ENCODE measurements at places on chromosomes 5 and 9.
A peak's percentile ranks its signal among the peaks of the same experiment; 100 is the strongest.

DNA sequence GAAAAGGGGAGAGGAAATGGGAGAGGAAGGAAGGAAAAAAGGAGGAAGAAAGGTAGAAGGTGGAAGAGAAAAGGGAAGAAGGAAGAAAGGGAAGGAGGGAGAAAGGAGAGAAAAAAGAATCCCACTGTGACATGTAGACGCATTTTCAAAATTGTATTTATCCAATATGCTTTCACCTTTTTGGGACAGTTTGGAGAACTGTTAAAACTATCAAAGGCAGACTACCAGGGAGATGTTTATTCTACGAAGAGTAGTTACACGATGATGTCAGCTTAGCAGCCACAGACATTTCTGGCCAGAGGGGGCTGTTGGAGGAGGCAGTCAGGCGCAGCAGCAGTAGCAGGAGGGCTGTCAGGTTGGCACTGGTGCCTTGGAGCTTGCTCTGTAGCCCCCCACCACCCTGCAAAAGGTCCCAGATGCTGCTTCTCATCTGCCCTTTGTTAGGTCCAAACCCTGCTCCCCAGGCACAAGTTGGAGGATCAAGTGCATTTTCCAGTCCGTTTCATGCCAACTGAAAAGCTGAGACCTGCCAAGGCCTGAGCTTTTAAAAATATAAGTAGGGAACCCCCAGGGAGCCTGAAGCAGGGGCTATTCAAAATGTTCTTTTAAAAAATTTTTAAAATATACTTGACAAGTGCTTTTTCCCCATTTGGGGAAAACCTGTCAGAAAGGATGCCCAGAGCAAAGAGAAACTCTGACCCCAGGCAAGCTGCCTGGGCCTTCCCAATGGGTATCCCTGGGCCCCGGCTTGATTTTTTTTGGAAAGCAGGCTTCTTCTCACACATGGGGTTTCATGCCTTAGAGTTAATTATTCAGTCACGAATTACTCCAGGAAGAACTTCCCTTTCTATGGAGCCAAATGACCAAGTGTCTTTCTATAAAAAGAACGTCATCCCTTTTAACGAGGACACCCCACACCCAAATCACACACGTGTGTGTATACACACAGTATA is 203.3 kb downstream of the SLIT3 start:
- no peak for DNase-seq

GRCh38 chr9:123290764-123291163 is 22.4 kb upstream of the STRBP start:
- DNase-seq = no peak

DNA sequence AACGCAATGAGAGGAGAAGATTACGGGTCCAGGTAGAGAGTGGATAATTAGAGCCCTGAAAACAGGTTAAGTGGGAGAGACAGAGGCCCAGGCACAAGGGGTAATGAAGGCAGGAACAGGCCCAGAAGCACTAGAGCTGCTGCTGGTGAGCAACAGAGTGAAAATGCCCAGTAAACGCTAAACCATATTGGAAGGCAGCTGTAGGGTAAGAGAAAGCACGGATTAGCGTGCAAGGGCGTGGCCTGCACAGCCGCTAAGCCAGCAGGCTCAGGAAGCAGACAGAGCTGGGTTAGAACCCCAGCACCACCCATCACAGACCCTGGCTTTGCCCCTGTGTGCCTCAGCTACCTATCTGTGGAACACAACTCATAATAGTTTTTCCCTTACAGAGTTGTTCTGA is 93.2 kb downstream of the PAX5 start:
- no peak for DNase-seq

GRCh38 chr5:82839881-82840280 is 237.3 kb downstream of the TMEM167A start:
- DNase-seq = no peak

DNA sequence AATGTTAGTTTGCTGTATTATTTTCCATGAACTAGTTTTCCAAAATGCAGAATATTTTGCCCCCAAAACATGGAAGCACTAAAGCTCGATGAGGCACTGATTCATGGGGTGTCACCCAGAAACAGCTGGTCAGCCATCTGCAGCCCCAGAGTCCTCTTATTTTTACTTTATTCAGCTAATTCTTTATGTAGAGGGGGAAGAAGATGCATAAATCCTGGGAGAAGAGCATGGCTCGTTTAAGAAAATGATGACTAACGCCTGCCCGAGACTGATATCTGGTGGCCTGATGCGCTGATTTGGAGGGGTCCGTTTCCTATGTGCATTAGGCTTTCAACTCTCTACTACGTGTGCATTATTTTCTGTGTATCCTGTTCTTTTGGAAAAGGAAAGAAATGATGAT is 390.3 kb upstream of the MEF2C start:
- DNase-seq = no peak

DNA sequence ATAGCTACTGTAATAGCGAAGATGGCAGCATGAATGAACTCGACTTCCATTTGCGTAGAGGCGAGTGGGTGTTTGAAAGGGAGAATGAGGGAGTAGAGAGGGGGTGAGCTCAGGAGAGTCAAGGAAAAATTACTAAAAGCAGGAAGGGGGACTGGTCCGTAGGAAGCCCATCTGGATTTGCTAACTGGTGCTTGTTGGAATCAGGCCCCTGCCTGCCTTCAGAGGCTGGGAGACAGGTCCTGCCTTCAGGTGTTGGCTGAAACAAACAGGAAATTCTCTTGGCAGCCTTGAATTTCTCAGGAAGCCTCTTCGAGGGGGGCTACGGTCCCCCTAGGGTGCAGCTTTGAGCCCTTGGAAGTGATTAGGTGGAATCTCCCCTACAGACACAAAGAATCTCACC is 121.7 kb downstream of the OLFM1 start:
- no peak for DNase-seq

DNA sequence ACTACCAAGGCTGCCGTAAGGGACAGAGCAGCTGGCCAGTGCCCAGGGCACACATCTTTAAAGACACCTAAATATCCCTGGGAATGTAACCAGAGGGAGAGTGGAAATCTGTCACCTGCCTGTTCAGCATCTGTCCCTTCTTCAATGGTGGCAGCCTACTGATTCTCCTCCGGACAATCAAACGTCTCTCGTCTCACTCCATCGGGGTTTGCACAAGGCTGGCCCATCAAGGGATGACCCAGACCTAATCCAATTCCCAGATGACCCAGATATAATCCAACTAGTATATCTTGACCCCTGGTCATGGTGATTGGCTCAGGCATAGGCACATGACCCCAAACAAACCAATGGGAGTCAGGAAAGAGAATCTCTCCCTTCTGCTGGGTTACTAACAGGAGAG is 93.5 kb downstream of the HRH2 start:
- no peak for DNase-seq

GRCh38 chr5:888638-889035 is 4.0 kb downstream of the BRD9 start:
- no peak for DNase-seq

DNA sequence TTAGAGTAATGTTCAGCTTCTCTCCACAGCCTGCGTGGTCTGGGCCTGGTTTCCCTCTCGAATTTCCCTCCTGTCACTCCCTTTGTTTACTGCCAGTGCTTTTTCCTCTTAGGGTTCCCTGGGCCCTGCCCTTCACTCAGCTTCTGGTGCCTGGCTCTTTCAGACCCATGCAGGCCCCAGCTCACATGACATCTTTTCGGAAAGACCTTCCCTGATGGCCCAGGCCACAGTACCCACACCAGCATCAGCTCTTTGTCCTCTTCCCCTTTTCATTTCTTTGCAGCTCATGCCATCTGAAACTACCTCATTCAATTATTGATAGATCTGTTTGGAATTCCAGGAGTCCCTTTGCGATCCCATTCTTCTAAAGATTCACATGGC is 68.1 kb upstream of the ABL1 start:
- peak; percentile 30 for DNase-seq

DNA sequence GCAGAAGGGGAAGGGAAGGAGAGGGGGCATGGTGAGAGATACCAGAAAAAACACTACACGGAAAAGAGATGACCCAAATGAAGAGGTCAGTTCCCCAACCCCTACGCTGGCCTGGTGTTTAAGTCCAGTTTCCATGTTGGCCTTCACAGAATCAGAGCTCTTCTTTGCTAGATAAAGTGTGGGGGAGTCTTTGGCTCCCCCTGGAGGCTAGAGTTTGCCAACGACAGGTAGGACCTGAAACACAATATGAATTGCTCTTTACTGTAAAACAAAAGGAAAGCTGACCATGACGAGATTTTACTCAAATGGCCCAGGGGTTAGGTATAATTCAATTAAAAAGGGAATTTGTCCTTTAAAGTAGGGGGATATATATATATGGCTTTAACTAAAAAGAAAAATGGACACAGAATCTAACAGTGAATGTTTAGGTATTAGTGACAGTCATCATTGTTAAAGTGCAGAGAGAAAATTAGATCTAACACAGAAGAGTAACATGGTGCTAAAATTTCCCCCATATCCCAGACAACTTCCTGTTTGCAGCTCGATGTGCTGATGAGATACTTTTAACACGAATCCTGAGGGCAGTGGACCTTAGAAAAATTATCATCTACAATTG is 92.0 kb downstream of the SV2C start:
- peak; percentile 50 for DNase-seq

- no peak for DNase-seq
Observed at GRCh38 chr5:172858511-172858989, 24.5 kb downstream of the ERGIC1 start.

- no peak for DNase-seq
Observed at GRCh38 chr5:14958188-14958587, 86.6 kb upstream of the ANKH start.

GRCh38 chr9:136264031-136264430 is 18.4 kb upstream of the QSOX2 start:
- DNase-seq = no peak

- peak; percentile 3 for DNase-seq
Observed at GRCh38 chr5:76145945-76146344, 62.8 kb downstream of the SV2C start.

GRCh38 chr5:141412854-141413539 is at the start of gene PCDHGA10:
Gene PCDHGA10 (plus strand): TSS chr5:141412987. CDS start chr5:141413176, 189 bp downstream.
- peak; percentile 69 for DNase-seq

- peak; percentile 83 for DNase-seq
Observed at GRCh38 chr5:173035904-173036707, 20.0 kb upstream of the CREBRF start.

DNA sequence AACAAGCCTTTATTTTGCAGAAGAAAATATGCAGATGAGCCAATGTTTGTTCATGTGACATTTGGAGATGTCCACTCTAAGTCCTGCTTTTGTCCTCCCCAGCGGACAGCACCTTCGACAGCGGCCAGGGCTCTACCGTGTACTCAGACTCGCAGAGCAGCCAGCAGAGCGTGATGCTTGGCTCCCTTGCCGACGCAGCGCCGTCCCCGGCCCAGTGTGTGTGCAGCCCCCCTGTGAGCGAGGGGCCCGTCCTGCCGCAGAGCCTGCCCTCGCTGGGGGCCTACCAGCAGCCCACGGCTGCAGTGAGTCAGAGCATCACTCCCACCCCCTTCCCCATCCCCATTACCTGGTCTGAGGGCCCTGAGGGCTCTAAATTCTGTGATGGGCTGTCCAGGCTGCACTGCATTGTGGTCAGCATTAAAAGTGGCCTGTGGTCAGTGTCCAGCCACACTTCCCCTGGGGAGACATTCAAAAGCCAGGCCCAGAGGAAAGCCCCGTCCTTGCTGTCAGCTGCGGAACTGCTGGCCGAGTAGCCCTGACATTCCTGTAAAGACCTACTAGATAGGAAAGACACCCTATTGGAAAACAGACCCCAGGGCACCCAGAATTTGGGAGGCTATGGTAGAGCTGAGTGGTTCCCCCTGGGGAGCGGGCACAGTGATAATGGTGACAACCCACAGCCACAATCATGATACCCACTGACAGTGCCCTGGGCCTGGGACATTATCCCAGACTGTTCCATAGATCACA is 69.0 kb downstream of the WNK2 start:
- DNase-seq = no peak

DNA sequence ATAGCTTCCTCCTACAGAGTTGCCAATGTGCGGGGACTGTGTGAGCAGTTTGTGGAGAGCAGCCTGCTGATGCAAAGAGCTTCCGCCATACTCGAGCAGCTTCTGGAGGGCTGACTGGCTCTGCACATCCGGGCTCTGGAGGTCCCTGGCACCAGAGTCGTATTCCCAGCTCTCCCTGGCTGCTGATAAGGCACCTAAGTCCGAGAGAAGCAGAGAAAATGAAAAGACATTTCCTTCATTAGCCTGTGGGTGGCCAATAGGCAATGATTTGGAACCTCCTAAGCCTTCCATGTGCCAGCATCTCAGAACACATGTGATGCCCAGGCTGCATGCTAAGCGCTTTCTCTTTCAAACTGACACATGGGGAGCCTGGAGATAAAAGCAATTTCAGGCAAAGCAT is 94.3 kb downstream of the TSSK1B start:
- DNase-seq = peak; percentile 24

DNA sequence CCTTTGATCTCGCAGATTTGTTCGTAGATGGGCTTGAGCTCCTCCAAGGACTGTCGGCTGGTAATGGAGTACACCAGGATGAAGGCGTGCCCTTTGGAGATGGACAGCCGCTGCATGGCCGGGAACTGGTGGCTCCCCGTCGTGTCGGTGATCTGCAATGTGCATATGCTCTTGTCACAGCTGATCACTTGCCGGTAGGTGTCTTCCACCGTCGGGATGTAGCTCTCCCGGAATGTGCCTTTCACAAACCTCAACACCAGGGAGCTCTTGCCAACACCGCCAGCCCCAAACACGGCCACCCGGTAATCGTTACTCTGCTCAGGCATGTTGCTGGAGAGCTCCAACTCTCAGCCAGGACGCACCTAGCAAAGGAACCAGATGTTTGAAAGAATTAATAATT is 29.1 kb downstream of the DIRAS2 start:
- no peak for DNase-seq

DNA sequence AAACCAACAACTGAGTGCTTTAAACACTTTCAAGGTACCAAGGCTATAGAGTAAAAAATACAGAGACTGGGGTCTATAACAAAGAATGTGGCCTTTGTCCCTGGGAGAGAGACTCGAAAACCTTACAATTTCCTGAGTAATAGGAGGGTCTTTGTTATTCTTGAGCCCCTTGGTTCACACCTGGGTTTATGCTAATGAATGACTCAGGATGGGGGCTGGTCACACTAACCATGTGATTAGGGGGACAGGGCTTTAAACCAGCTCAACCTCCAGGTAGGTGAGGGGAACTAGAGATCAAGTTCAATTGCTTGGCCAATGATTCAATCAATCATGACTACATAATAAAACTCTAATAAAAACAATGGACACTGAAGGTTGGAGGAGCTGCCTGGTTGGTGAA is 50.2 kb downstream of the PLPP1 start:
- no peak for DNase-seq

DNA sequence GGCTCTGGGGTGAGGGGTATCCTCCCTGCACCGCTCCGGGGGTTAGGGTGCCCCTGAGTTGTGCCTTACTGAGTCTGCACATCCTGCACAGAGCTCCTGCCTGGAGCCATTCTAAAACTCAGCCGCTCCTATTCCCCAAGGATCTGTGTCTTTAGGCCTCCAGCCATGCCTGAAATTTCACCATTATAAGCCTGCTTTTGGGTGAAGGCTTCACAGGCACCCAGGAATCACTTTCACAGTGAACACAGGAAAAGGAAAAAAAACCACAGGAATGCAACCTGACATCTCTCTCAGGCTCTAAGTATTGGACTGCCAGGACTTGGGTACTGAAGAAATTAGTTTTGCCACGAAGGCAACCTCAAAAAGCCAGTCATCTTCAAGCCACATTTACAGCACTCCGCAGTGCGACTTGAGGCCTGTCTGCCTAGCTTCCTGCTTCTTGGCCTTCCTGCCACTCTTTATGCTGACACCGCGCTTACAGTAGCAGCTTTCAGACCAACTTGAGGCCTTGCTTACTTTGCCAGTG is 30.9 kb downstream of the GALNT10 start:
- peak; percentile 43 for DNase-seq

Data from suppressor macrophage treated with lipopolysaccharide for 4 hours (primary cell).